ENCODE measurements at places on chromosomes 1 and 21.

- DNase-seq, result no peak
These were observed 216.0 kb downstream of the SLC35F3 start for GRCh38 chr1:234120327-234120944.

DNA sequence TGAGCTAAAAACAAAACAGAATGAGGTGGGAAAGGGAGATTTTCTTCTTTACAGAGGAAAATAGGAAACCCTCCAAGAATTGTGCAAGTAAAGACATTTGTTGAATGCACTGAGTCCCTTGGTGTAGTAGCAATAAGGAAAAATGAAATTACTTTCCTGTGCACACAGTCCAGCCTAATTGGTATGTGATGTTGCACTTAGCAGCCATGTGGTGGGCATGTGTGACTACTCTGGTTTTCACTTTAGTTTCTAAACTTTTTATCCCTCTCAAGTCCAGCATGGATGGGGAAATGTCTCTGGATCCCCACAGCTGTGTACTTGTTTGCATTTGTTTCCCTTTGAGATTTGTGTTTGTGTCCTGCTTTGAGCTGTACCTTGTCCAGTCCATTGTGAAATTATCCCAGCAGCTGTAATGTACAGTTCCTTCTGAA is 7.1 kb upstream of the AGO3 start:
- DNase-seq, result no peak

GRCh38 chr1:232547938-232548484 is 81.9 kb downstream of the SIPA1L2 start:
- no peak for DNase-seq

GRCh38 chr21:45039317-45040156 is 34.8 kb upstream of the ADARB1 start:
- DNase-seq, result no peak

GRCh38 chr21:34696121-34696520 is 27.3 kb downstream of the CLIC6 start:
- DNase-seq, result no peak

Measured in HEK293T (cell line).